Activated CD4-positive, alpha-beta T cell treated with anti-CD3 and anti-CD28 coated beads for 4 hours (primary cell): ENCODE measurements at places on chromosomes 3 and 15.
A peak's percentile ranks its signal among the peaks of the same experiment; 100 is the strongest.

GRCh38 chr3:14902719-14903118, 44.7 kb upstream of the NR2C2 start:
- DNase-seq, result no peak

GRCh38 chr3:166660962-166661361, 719.1 kb downstream of the ZBBX start:
- no peak for DNase-seq

DNA sequence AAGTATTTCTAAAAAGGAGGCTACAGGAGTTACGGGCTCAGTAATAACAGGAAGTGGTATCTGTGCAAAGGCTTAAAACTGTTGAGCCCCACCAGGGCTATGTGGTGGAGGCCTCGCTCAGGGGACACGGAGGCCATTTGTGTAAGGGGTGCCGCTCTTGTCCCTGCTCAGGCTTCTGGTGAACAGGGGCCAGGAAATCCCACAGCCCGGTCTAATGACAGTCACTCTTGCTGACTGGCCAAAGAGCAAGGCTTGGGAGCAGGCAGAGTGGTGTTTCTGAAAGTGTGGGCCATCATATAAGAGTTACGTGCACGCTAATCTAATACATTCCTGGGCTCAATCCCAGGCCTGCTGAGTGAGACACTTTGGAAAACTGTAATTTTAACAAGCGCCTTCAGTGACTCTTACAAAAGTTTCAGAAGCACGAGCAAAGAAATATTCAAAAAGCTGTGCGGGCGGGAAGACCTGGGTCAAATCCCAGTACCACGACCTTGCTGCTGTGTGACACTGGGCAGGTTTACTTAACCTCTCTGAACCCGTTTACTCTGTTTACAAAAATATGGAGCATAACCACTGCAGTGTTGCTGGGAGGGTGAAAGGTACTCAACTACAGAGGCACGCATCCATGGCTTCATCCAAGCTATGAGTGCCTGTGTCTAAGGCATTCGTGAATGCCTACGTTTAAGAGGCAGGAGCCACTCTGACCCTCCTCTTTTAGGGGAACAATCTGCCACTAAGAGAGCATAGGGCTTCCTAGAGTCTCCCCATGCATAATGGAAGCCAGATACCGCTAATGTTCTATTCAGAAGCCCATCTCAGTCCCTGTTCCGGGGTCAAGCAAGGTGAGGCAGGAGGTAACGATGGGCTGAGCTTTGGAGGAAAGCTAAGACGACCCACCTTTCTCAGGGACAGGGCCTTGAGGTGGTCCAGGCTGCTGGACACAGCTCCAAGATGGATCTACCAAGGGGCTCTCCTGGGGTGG, 2.0 kb downstream of the ATP10A start:
- DNase-seq, result no peak

- no peak for DNase-seq
These were observed 228.5 kb downstream of the ZBBX start for GRCh38 chr3:167151636-167152035.

GRCh38 chr3:69085168-69085832, 563 bp downstream of the ARL6IP5 start:
- peak; percentile 19 for DNase-seq

- no peak for DNase-seq
These were observed 1.4 kb downstream of the CA12 start for GRCh38 chr15:63380151-63380807.

- DNase-seq, result no peak
These were observed 49.9 kb downstream of the KLF13 start for GRCh38 chr15:31376511-31376910.

- DNase-seq, result no peak
These were observed 233.1 kb downstream of the ROBO1 start for GRCh38 chr3:79534727-79535126.

GRCh38 chr3:34851137-34851536, 788.2 kb upstream of the ARPP21 start:
- no peak for DNase-seq

DNA sequence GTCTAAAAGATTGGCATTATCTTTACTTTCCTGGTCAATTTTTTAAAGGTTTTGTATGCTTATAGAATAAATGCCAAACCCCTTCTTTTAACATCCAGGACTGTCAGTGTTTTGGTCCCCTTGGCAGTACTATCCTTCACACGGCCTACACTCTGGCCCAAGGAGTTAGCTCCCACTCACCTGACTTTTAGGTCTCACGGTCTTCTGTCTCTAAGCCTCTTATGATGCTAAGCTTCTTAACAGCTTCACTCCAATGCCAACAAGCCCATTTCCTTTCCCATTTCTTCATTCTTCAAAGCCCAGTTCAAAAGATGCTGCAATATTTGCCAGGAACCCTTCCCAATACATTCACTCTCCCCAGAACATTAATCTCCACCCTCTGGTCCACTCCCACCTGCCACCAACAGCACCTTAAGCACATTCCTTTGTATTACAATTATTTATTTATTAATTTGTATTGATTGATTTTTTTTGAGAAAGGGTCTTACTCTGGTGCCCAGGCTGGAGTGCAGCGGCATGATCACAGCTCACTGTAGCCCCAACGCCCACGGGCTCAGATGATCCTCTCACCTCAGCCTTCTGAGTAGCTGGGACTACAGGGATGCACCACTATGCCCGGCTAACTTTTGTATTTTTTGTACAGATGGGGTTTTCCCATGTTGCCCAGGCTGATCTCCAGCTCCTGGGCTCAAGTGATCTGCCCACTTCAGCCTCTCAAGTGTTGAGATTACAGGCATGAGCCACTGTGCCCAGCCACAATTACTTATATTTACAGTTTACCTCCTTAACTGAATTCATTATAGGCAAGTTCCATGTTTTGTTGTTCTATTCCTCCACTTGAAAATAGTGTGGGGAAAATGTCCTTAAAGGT, 27.8 kb downstream of the IFT80 start:
- DNase-seq, result no peak

DNA sequence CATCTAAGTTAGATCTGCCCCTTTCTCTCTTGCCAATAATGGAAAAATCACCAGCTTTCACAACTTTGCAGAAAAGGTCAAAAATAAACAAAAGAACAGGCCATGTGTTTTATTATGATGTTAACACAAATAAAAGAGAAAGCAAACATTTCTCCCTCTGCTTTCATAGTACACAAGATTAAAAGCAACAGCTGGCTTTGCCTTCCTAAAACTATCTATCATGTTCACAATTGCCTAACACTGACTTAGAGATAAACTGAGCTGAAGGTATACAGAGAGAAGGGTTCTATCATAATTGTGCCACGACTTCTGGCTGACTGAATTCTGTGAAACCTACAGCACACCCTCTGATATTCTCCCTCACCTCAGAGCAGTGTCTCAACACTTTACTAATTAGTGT, 29.4 kb downstream of the AADAC start:
- DNase-seq, result no peak

GRCh38 chr15:75347222-75348033, 589 bp downstream of the NEIL1 start:
- peak; percentile 45 for DNase-seq

GRCh38 chr15:42482701-42483100, 8.2 kb downstream of the ZNF106 start:
- DNase-seq, result no peak

GRCh38 chr3:52043750-52044149, 12.6 kb downstream of the DUSP7 start:
- no peak for DNase-seq

DNA sequence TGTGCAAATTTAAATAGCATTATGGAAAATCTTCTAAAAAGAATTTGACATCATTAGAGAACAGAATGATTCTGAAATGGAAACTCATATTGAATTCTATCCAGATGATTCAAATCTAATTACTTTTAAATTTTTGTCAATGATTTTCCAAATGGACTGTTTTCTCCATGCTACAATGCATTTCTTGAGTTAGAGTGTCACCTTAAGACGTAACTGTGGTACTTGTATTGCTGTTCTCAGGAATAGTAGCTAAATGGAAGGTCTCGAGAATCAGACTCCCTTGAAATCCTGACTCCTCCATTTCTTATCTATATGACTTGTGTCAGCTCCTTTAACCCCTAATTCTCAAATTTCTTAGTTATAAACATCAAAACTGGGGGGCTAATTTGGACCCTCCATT, 102.3 kb downstream of the P2RY1 start:
- DNase-seq, result no peak

DNA sequence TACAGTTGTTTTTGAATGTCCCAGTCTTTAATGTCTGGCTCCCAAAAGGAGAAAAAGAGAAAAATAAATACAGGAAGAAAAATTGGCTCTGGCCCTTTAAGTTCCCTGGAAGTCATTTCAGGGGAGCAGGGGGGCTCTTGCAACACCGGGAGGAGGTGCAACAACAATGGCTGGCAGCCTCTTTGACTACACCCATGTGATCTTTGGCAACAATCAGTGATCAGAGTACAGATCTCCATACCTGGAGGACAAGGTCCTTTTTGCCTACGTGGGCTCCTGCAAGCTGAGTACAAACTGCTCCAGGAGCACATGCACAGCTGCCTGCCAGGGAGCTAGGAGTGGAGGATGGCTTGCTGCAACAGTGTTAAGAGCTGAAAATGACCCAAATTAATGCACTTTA, 63.9 kb downstream of the GLCE start:
- DNase-seq, result no peak

GRCh38 chr3:133367403-133367802, 32.5 kb upstream of the BFSP2 start:
- no peak for DNase-seq

- DNase-seq, result no peak
These were observed 72.3 kb upstream of the BNC1 start for GRCh38 chr15:83356501-83357399.

- DNase-seq, result no peak
These were observed 2.7 kb upstream of the PCNP start for GRCh38 chr3:101571028-101571895.

- DNase-seq, result no peak
These were observed 43.0 kb downstream of the ABHD5 start for GRCh38 chr3:43733459-43734384.

GRCh38 chr3:55297706-55298105, 189.4 kb downstream of the WNT5A start:
- no peak for DNase-seq

- DNase-seq, result no peak
These were observed 108.6 kb downstream of the RPLP1 start for GRCh38 chr15:69561071-69561784.

GRCh38 chr15:38401106-38401505, 52.8 kb upstream of the FAM98B start:
- DNase-seq, result no peak

DNA sequence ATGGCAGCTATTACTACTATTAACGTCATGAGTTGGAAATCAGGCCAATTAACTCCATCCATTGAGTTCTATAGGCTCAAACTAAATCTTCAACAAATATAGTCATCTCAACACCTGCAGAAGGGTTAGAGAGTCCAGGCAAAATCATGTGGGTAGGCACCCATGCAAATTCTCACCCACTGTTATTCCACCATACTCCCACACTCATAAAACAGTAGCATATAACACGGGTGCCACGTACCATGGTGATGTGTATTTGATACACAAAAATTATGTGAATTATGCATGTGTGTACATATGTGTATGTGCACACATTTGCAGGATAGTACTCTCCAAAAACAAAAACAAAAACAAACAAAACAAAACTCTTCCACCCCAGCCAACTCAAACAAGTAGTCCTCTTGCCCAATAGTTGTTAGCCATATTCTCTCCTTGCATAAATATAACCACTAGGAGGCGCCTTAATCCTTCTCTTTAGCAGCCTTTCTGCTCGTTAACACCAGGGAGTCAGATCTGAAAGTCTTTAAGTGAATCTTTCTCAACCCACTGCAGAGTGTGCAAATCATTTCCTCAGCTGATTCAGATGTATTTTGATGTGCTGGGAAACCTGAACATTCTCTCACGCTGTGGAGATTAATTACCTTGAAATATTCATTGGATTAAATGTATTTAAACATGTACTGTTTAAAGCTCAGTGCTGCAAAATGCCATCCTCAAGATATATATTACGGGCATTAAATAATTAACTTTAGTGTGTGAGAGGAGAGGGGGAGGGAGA, 38.0 kb upstream of the COPB2 start:
- DNase-seq, result no peak

- DNase-seq, result no peak
These were observed 36.9 kb downstream of the NCK1 start for GRCh38 chr3:136898954-136899353.

GRCh38 chr3:189394599-189395121, 222.9 kb downstream of the TPRG1 start:
- no peak for DNase-seq

GRCh38 chr15:70866982-70867641, 13.2 kb upstream of the LARP6 start:
- DNase-seq, result no peak

- no peak for DNase-seq
These were observed 119.3 kb downstream of the SERPINI1 start for GRCh38 chr3:167854846-167855245.

GRCh38 chr3:2862366-2862765, 247.8 kb downstream of the IL5RA start:
- no peak for DNase-seq

DNA sequence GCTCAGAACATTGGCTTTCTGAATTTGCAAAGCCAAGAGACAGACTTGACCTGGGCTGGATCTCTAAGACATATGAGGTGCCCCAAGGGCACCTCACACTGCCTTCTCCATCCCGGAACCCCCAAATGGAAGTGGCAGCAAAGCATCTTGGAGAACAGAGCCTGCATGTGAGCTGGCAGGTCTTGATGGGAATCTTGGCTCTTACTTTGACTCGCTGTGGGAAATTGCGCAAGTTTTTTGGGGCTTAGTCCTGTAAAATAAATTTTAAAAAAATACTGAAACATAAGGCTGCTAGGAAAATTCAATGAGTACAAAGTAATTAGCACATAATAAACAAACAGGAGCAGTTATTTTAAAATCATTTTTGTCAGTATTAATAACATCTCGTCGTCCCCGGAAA, 13.7 kb upstream of the SEC22A start:
- DNase-seq, result no peak

GRCh38 chr15:76178296-76179000, 118.7 kb downstream of the TMEM266 start:
- DNase-seq, result no peak

DNA sequence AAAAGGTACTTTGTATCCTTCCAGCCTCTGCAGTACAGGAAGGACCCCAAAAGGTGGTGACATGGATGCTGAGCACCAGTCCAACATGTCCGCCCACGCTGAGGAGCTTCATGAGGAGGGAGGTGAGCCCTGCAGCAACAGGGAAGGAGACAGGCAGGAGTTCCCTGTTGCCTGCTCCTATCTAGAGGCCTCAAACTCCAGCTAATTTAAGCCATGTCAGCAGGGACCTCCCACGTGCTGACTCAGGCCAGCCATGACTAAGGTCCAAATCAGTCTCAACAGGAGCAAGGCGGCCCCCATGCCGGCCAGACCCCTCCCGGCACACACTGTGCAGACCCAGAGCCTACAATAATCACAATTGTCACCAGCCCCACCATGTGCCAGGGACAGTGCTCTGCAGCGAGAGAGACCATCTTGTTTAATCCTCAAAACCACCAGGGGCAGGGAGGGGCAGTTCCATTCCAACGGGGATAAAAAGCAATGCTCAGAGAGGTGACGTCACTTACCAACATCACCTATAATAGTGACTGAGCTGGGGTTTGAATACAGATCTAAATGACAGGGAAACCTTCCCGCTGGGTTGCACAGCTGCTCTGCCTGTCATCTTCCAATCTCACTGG, 54.5 kb upstream of the GATA2 start:
- no peak for DNase-seq

- DNase-seq, result no peak
These were observed 94.1 kb downstream of the FLNB start for GRCh38 chr3:58102390-58102750.
